ENCODE measurements at places on chromosomes 5 and 9.
A peak's percentile ranks its signal among the peaks of the same experiment; 100 is the strongest.

DNA sequence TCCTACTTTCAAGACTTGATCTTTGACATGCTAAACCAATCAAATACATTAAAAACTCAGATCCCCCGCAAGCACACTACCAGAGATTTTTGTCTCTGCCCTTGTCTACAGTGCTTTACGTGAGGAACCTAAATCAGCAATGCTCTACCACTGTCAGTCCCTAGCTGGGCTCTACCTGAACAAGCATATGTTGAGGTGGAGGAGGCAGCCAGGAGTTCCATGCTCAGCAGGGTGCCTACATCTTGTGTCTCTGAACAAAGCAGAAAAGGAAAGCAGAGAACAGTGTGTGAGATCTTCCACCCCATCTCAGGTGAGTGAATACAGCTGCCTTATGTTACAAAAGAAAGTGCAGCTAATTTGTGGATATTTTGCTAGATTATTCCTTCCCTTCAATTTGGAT lies 255.0 kb downstream of the NDUFS4 start:
- no peaks in the 10 kb centered on the region for H3K36me3 ChIP-seq
- H3K27me3 ChIP-seq: no peaks in the 10 kb centered on the region
- H3K27ac ChIP-seq: no peak overlapping the region
- no peak overlapping the region for H3K4me3 ChIP-seq

- H3K36me3 ChIP-seq: no peaks in the 10 kb centered on the region
- H3K27me3 ChIP-seq: no peaks in the 10 kb centered on the region
- no peak for DNase-seq
- H3K4me3 ChIP-seq: no peak overlapping the region
- H3K4me1 ChIP-seq: no peaks in the 10 kb centered on the region
- no peak overlapping the region for H3K27ac ChIP-seq
Observed at GRCh38 chr5:76960004-76960625, 7.3 kb downstream of the CRHBP start.

- H3K36me3 ChIP-seq: peaks cover 27% of the 10 kb centered on the region
- DNase-seq: no peak
- H3K27me3 ChIP-seq: no peaks in the 10 kb centered on the region
- no peak overlapping the region for H3K27ac ChIP-seq
- peaks cover 29% of the 10 kb centered on the region for H3K4me1 ChIP-seq
- H3K4me3 ChIP-seq: peak overlapping the region; percentile 2
Observed at GRCh38 chr9:75142202-75142601, 53.9 kb downstream of the OSTF1 start.

GRCh38 chr9:22030101-22030598 lies 21.0 kb upstream of the CDKN2B start:
- DNase-seq: no peak
- H3K4me1 ChIP-seq: no peaks in the 10 kb centered on the region

DNA sequence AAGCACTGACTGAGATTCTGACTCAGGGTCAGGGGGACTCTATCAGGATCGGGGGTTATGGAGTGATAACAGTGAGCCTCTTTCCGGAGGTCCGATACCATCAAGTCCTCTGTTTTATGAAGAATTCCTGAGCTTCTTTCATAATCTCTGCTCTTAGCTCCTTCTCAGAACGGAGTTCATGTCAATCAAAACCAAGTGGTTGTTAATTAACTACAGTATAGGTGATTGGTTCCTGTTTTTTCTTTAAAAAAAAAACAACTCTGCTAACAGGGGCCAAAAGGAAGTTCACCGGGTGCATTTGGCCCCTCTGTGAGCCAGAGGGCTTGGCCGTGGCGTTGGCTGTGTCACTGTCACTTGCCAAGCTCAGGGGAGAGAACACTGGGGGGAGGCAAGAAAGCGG lies 4.0 kb downstream of the GFI1B start:
- H3K27me3 ChIP-seq: peaks cover 17% of the 10 kb centered on the region
- no peak overlapping the region for H3K27ac ChIP-seq
- H3K4me1 ChIP-seq: no peaks in the 10 kb centered on the region

DNA sequence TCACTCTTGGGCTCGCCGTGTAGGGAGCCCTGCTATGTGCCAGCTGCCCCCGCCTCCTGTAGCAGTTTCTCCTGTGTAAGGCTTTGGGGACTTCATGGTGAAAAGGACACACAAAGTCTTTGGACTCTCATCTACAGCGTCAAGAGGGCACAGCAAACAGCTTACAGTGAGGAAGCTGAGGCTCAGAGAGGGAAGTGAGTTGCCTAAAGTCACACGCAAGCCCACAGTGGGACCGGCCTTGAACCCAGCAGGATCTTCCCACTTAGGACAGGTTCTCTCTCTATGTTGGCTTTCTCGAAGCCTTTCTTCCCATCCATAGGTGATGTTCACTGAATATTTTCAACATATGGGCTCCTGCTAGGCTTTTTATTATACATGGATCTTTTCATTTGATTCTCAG lies 9.8 kb upstream of the PRRX2 start:
- no peaks in the 10 kb centered on the region for H3K27me3 ChIP-seq
- no peaks in the 10 kb centered on the region for H3K4me1 ChIP-seq
- H3K27ac ChIP-seq: no peak overlapping the region

- H3K4me1 ChIP-seq: no peaks in the 10 kb centered on the region
- no peaks in the 10 kb centered on the region for H3K27me3 ChIP-seq
- no peaks in the 10 kb centered on the region for H3K36me3 ChIP-seq
- no peak for DNase-seq
- H3K4me3 ChIP-seq: no peak overlapping the region
Observed at GRCh38 chr5:128403333-128403732, 134.7 kb downstream of the FBN2 start.

- H3K4me1 ChIP-seq: no peaks in the 10 kb centered on the region
- H3K36me3 ChIP-seq: no peaks in the 10 kb centered on the region
- H3K4me3 ChIP-seq: no peak overlapping the region
- no peaks in the 10 kb centered on the region for H3K27me3 ChIP-seq
- no peak overlapping the region for H3K27ac ChIP-seq
- DNase-seq: no peak
Observed at GRCh38 chr5:125181955-125182354, 435.5 kb upstream of the ZNF608 start.

DNA sequence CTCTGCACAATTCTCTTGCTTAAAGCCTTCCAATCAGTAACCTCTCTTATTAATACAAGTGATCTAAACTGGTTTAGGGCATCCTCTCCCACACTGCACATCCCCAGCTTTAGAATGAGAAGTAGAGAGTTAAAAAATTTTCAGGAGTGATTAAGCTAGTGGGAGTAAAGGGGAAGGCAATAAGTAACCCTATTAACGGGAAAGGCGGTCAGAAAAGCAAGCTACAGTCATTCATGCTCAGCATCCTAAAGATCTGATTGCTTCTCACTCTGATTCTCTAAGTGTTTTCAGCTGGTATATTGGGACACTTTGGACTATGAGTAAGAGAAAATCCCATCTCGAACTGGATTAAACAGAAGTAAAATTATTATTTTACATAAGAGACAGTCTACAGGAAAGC lies 15.8 kb downstream of the CDH6 start:
- H3K4me3 ChIP-seq: no peak overlapping the region
- DNase-seq: no peak
- H3K36me3 ChIP-seq: no peaks in the 10 kb centered on the region
- no peaks in the 10 kb centered on the region for H3K27me3 ChIP-seq

- H3K4me1 ChIP-seq: no peaks in the 10 kb centered on the region
- no peaks in the 10 kb centered on the region for H3K27me3 ChIP-seq
Observed at GRCh38 chr9:101014566-101014965, 14.0 kb upstream of the PLPPR1 start.

- no peak overlapping the region for H3K27ac ChIP-seq
- peak; percentile 32 for DNase-seq
Observed at GRCh38 chr5:1312993-1313833, 18.3 kb upstream of the TERT start.

- peak overlapping the region; percentile 89 for H3K4me3 ChIP-seq
- H3K27ac ChIP-seq: no peak overlapping the region
- H3K4me1 ChIP-seq: peaks cover 13% of the 10 kb centered on the region
- no peaks in the 10 kb centered on the region for H3K27me3 ChIP-seq
- H3K36me3 ChIP-seq: no peaks in the 10 kb centered on the region
Observed at GRCh38 chr5:61333954-61334867, 2.2 kb downstream of the ZSWIM6 start.

GRCh38 chr9:137224830-137225694 lies at the start of gene CYSRT1:
Gene CYSRT1, plus strand, starts transcription at chr9:137225174. Its CDS starts 448 bp downstream, at chr9:137225622.
- peak within 1 kb of the TSS; percentile 82 for H3K4me3 ChIP-seq
- no peaks in the 10 kb centered on the region for H3K27me3 ChIP-seq
- H3K36me3 ChIP-seq: no peaks in the 10 kb centered on the region
- H3K4me1 ChIP-seq: peaks cover 22% of the 10 kb centered on the region
- peak within 1 kb of the TSS; percentile 86 for H3K27ac ChIP-seq

DNA sequence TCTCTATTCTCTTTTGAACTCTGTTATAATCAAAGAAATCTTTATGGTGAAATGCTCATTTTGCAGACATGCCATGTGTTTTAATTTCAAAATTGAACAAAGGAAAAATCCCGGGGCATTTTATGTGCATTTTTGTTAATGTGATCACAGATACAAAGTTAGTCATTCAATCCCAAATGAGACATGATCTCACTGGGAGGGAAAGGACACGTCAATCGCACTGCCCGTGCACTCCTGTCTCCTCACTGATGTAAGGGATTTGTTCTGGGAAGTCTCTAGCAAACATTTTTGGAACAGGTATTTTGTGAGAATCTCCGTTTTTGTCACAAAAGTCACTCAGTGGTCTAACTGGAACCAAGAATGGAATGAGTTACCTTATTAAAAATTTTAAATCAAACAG lies 97.9 kb upstream of the RANBP6 start:
- DNase-seq: no peak
- no peaks in the 10 kb centered on the region for H3K36me3 ChIP-seq
- no peaks in the 10 kb centered on the region for H3K27me3 ChIP-seq
- no peaks in the 10 kb centered on the region for H3K4me1 ChIP-seq
- no peak overlapping the region for H3K27ac ChIP-seq

GRCh38 chr9:71363286-71363961 lies 242.0 kb upstream of the TRPM3 start:
- no peaks in the 10 kb centered on the region for H3K4me1 ChIP-seq
- no peak overlapping the region for H3K27ac ChIP-seq
- H3K27me3 ChIP-seq: no peaks in the 10 kb centered on the region
- DNase-seq: no peak

GRCh38 chr5:17046320-17046719 lies 110.2 kb upstream of the MYO10 start:
- no peak overlapping the region for H3K27ac ChIP-seq
- no peak overlapping the region for H3K4me3 ChIP-seq
- no peaks in the 10 kb centered on the region for H3K4me1 ChIP-seq
- no peaks in the 10 kb centered on the region for H3K27me3 ChIP-seq
- DNase-seq: no peak

GRCh38 chr5:131528682-131529081 lies 106.3 kb downstream of the RAPGEF6 start:
- H3K36me3 ChIP-seq: no peaks in the 10 kb centered on the region
- H3K4me1 ChIP-seq: peaks cover 42% of the 10 kb centered on the region
- H3K4me3 ChIP-seq: no peak overlapping the region
- H3K27ac ChIP-seq: no peak overlapping the region

DNA sequence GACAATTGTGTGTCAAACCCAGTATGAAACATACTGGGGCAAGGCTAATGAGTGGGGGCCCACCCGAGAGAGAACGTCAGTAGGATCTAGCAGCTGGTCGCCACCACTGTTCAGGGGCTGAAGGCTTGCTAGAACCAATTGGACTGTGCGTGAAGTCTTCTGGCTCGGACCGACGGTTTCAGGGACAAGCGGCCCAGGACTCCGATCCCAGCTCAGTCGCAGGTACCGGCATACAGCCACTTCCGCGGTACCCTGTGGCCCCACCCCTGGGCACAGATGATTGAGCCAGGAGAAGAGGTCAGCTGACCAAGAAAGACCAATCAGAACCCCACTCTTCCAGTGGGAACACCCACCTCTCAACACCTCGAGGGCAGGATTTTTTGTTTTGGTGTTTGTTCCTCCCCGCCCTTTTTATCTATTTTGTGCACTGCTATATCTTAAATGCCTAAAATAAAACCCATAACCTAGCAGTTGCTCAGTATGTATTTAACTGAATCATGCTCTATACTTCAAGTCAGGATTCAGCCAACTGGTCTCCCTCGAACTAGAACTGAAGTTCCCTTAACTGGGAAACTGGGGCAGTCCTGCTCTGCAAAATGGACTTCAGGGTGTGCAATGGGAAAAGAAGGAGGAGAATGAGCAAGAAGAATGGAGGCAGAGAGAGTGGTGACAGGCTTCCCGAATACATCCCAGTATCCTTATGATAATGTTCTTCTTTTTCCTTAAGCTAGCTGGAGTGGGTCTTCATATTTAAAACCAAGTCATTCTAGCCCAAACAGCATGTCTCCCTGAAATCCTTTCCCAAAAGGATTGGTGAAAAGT lies 21.1 kb upstream of the CPEB4 start:
- no peak for DNase-seq
- no peaks in the 10 kb centered on the region for H3K27me3 ChIP-seq
- H3K27ac ChIP-seq: no peak overlapping the region
- no peak overlapping the region for H3K4me3 ChIP-seq
- H3K4me1 ChIP-seq: no peaks in the 10 kb centered on the region

DNA sequence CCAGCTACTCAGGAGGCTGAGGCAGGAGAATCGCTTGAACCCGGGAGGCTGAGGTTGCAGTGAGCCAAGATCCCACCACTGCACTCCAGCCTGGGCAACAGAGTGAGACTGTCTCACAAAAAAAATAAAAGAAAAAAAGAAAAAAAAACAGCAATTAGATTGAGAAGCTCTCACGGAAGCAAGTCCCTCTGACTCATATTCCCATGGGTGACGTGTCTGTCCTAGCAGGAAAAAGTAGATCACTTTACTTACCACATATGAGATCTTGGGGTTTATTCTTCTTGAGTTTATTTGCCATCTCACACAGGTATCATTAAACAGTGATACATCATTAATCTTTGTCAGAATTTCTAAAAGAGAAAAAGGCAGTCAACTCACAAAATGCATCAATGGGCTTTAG lies 62.6 kb downstream of the SUSD1 start:
- H3K4me3 ChIP-seq: no peak overlapping the region
- H3K27me3 ChIP-seq: no peaks in the 10 kb centered on the region
- H3K4me1 ChIP-seq: no peaks in the 10 kb centered on the region
- DNase-seq: no peak
- H3K27ac ChIP-seq: no peak overlapping the region
- peaks cover 8% of the 10 kb centered on the region for H3K36me3 ChIP-seq

DNA sequence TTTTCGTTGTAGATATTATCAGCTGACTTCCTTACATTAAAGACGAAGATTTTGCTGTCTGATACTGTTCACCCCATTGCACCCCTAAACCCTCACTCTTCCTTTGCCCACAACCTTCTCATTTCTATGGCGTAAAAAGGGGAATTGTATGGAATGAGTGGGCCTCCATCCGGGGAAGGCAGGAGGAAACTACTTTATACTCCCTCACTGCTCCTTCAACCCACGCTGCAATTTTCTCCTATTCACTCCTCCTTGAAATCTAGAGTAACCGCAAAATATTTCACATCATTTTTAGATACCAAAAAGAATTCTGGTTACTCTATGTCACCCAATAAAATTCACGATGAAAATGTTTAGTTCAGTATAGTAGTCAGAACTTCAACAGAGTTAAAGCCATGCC lies 330.8 kb downstream of the DIRAS2 start:
- H3K27me3 ChIP-seq: peaks cover 2% of the 10 kb centered on the region
- H3K27ac ChIP-seq: no peak overlapping the region
- H3K4me1 ChIP-seq: no peaks in the 10 kb centered on the region
- H3K36me3 ChIP-seq: no peaks in the 10 kb centered on the region
- H3K4me3 ChIP-seq: no peak overlapping the region
